ENCODE measurements at places on chromosomes 1 and 21.

DNA sequence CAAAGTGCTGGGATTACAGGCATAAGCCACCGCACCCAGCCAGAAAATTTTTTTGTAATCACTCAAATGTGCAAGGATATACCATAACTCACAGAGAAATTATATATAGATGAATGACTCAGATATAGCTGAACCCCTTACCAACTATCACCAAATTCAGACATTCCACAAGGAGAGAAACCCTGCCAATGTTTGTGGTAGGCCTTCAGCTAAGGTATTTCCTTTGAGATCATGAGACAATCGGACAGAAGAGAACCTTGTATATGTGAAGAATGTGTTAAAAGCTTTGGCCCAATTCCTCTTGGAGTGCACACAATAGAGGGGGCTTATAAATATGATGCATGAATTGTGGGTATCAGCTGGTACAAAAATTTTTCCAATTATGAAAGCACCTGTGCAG lies 50.7 kb downstream of the ZNF684 start:
- no peak for DNase-seq

DNA sequence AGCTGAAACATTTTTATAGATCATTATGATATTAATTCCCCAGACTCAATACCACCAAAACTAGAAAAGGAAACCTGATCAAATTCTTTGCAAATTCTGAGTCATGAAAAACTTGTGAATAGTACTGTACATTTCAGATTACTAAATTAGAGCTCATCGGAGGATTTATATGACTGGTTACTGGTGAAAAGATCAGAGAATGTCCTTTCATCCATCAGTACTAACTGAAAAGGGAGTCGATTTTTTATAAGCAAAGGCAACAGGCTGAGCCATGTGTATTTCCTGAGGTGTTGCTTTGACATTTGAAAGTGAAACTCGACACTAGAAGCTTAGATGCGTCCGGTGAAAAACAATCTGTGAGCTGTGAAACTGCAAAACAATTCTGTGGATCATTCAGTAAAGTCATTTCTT lies 155.7 kb downstream of the TNFSF18 start:
- DNase-seq: no peak

DNA sequence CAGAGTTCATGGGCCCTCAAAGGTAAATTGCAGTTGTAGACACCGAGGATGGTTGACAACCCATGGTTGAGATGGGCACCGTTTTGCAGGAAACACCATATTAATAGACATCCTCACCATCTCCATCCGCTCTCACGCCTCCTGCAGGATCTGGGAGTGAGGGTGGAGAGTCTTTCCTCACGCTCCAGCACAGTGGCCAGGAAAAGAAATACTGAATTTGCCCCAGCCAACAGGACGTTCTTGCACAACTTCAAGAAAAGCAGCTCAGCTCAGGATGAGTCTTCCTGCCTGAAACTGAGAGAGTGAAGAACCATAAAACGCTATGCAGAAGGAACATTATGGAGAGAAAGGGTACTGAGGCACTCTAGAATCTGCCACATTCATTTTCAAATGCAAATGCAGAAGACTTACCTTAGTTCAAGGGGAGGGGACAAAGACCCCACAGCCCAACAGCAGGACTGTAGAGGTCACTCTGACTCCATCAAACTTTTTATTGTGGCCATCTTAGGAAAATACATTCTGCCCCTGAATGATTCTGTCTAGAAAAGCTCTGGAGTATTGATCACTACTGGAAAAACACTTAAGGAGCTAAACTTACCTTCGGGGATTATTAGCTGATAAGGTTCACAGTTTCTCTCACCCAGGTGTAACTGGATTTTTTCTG lies 9.3 kb downstream of the SLAMF8 start:
- no peak for DNase-seq

GRCh38 chr21:42818328-42818749 lies 61.0 kb downstream of the WDR4 start:
- DNase-seq: peak; percentile 17

DNA sequence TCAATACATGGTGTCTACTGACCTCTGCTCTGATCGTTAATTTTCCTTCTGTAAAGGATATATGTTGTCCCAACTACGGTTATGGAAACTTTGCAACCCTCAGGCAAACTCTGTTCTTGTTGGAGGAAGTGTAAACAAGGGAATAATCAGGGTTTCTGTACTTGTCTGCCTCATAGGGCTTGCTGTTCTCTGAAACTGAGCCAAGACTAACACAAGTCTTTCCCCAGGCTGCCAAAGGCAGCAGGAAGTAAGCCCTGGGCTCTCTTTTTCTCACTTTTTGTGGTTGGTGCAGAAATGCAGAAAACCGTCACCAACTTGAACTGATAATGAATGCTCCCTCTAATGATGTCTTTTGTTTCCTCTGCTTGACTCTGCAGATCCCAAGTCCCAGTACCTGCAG lies 7.6 kb downstream of the CYP4X1 start:
- DNase-seq: no peak

- DNase-seq: no peak
Measured at GRCh38 chr1:28046716-28047115, 41.7 kb downstream of the EYA3 start.

DNA sequence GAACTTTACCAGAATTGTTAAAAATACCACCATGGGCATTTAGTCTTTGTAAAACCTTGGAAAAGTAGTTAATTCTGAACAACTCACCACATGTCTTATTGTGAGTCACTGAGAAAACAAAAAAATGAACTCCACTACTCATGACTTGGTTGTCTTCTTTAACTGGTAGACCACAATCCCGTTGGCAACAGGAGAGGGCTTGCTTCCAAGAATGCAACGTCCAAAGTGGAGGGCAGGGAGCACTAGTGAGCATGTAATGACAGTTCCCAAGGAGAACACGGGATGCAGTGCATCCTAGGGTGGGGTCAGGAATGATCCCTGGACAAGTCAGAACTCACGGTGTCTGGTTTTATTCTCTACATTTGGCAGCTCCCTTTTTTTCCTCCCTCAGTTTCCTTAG lies 15.2 kb upstream of the HMCN1 start:
- DNase-seq: peak; percentile 62

Measured in osteoblast (primary cell).